ENCODE measurements at places on chromosomes 5 and 9.

GRCh38 chr5:163385271-163385670 lies 52.1 kb upstream of the CCNG1 start:
- DNase-seq, result no peak

DNA sequence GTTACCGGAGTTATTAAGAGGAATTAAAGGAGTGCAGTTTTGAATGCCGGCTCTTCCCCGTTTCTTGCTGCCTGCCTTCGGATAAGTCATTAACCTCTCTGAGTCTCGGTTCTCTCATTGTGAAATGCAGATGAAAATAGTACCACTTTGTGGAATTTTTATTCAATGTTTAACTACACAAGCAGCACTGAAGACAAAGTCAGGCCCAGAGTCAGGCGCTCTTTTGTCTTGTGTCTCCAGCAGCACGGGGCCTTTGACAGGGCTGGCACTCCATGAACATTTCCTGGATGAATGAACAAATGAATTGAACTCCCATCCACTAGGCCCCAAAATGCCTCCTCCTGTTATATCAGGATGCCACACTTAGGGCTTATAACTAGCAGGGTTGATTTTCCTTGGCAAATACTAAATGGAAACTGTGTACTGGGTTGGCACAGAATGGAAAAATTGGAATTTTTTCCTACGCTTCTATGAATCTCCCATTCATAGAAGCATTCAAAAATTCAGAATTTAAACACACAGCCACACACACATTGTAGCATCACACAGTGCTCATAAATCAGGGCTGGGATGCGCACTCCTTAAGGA lies 332.8 kb downstream of the MLLT3 start:
- DNase-seq, result no peak

GRCh38 chr9:124222918-124223720 lies 34.6 kb upstream of the NEK6 start:
- DNase-seq, result no peak

DNA sequence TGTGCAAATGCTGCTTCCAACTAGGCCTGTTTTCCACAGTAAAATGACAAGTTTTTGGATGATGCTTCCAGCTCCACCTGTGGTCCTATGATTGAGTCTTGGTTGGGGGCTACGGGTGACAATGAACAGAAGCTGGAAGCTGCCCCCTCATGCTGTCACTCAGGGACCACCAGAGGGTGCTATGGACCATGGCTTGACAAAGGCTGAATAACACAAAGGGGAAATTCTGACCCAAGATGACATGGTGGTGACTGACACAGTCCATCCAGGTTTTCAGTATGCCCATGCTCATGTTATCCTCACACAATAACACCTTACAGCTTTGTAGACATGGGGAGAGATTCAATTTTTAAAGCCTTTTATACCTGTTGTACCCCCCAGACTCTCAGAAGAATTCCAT lies 23.9 kb upstream of the SAP30L start:
- no peak for DNase-seq

- DNase-seq, result no peak
These were observed 16.1 kb downstream of the PDLIM4 start for GRCh38 chr5:132273631-132274030.

GRCh38 chr9:128213746-128214497 lies 10.7 kb downstream of the DNM1 start:
- no peak for DNase-seq

DNA sequence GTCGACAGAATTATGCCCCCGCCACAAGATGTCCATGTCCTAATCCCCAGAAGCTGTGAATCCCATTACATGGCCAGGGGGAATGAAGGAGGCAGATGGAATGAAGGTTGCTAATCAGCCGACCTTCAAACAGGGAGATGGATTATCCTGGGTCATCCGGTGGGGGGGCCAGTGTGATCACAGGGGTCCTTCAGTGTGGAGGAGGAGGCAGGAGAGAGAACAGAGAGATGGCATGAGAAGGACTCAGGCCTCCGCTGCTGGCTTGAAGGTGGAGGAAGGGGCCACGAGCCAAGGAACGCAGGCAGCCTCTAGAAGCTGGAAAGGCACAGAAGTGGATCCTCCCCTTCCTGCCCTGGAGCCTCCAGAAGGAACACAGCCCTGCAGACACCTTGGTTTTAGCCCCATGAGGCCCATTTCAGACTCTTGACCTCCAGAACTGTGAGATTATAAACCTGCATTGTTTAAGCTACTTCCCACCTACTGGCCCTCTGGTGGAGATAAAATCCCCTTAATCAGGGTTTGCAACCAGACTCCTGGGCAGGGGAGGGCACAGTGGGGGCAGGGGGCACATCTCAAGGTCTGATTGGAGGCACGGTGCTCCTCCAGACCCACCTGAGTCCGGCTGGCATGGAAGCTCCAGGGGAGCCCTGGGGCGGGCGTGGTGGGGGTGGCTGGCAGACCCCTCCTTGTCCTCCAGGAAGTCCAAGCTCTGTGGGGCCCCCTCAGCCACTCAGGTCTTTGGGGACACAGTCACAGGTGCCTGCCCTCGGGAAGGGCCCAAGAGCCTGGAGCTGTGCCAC lies 13.8 kb downstream of the PTGES2 start:
- DNase-seq, result no peak

GRCh38 chr5:124524552-124525232 lies 221.7 kb downstream of the ZNF608 start:
- DNase-seq, result no peak

DNA sequence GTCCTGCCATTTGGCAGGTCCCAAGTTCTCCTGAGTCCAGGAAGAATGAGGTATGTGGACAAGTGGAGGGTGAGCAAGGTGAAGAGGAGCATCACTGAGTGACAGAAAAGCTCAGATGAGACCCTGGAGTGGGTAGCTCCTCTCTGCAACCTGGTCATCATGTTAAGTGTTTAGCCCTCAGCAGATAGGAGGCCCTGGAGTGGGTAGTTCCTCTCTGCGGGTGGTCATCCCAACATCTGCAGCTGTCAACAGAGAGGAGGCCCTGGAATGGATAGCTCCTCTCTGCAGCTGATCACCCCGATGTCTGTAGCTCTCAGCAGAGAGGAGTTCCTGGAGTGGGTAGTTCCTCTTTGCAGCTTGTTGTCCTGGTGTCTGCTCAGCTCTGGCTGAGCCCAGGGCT lies 48.4 kb downstream of the NDUFAF2 start:
- DNase-seq, result no peak

- DNase-seq, result no peak
These were observed 94.1 kb upstream of the LIFR start for GRCh38 chr5:38650540-38650939.

DNA sequence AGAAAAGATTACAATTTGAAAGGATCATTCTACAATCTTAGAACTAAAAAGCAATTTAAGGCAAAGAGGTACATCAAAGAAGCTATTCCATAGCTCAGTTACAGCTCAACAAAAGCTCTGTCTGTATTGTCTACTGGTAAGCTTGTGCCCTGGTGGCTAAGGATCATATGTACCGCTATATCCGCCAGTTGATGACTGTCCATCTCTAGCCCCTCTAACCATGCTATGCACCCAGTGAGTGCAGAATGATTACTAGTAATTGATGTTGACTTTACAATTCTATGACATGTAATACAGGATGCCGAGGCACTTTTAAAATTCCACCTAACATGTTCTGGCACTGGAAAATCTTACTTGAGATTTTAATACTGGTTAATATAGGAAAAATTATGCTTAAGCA lies 13.1 kb downstream of the LOX start:
- DNase-seq, result no peak

DNA sequence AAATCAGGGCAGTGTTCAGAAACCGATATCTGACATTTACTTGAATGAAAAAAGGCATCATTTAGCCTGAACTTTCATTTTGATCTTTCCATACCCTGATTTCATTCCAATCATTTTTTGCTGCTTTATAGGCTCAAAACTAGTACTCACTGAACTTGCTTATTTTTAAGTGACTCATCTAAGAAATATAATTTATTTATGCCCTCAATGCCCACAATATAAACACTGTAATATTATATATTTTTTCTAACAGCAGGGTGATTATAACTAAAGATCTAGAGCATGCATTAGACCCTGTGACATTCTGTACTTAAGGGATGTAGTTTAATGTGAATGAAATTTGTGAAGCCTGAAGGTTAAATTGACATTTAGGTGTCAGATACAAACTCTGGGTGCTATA lies 446.1 kb upstream of the CDH10 start:
- no peak for DNase-seq

DNA sequence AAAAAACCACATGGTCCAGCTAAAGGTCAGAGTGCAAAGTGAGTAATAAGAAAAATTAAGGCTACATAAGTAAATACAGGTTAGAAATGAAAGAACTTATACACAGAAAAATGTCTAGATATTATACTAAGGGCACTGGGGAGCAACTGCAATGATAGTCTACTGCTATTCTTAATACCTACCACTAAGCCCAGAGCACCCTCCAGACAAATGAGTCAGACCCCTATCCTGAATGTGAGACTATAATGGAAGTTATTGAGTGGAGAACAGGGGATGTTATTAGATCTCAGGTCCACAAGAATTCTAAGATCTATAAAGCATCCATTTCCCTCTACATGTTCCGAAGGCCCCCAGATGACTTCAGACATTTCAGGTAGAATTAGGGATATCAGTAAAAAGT lies 438.3 kb downstream of the PRELID2 start:
- no peak for DNase-seq

- DNase-seq, result no peak
These were observed 8.6 kb downstream of the SUSD1 start for GRCh38 chr9:112166176-112167140.

DNA sequence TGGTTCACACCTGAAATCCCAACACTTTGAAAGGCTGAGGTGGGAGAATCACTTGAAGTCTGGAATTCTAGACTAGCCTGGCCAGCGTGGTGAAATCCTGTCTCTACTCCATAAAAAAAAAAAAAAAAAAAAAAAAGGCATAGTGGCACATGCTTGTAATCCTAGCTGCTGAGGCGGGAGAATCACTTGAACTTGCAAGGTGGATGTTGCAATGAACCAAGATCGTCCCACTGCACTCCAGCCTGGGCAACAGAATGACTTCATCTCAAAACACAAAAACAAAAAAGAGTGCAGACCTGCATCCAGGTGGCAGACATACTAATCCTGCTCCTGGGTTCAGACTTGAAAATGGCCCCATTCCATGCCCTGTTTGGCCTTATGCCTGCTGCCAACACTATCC lies 21.8 kb upstream of the ADAMTS19 start:
- no peak for DNase-seq

DNA sequence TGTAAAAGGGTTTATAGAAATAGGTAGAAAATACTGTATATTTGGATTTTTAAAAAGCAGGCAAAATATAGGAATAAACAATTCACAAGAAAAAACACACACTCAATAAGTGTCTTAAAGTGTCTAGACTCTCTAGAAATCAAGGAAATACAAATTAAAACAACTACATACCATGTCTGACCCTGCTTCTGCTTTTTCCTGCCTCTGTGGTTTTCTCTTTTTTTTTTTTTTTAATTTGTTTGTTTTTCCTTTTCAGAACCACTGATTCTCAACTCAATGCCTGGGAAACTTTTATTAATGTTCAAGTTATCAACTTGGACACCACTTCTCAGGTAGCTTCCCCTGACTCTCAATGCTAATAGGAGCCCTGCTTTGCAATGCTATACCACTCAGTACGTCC lies 25.5 kb upstream of the TAS2R1 start:
- no peak for DNase-seq

GRCh38 chr5:134043793-134044792 lies 39.3 kb upstream of the VDAC1 start:
- DNase-seq, result no peak

- no peak for DNase-seq
These were observed 10.0 kb downstream of the GPX3 start for GRCh38 chr5:151030379-151030778.

DNA sequence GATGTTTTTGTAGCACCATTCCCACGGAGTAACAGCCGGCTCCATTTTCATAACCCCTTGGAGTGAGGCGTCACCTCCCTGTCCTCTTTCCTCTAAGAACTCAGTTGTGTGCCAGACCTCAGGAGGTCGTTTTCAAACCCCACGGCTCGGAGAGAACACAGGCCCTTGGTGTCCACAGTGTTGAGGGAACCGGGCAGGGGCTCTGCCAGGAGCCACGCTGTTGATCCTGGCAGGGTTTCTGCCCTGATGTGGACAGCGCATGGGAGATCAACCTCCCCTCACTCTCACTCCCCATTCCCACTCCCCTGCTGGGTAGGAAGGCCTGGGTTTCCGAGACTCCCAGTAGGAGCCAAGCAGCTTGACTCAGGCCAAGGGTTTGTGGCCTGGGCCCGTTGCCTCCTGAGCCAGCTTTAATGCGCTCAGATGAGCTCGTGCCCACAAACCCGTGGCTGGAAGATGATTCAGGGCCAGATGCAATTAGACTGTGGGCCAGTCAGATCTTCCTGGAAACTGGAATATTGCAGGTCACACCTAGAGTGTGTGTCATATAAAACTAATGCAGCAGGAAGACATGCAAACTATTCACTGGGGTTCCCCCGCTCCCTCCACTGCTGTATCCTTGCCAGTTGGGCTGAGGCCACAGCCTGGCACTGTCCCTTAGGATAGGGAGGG lies 133.4 kb downstream of the SLC12A2 start:
- no peak for DNase-seq

DNA sequence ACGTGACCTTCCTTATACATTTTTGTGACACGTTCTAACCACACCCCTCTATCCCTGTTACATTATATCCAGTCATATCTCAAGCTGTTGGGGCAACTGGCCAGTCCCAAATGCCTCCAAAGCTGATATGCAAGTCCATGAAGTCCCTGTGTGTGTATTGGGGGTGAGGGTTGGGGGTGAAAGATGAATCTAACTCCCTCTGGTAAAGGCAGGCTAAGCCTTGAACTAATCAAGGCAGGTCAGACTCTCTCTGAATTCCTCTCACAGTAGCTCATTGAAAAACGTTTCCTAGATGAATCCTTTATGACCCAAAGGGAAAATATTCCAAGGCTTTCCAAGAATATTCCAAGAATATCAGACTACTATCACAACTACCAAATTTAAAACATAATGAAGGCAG lies 174.4 kb downstream of the MUSK start:
- DNase-seq, result no peak

GRCh38 chr5:140925806-140926442 lies at the start of gene PCDHAC1:
TSS of gene PCDHAC1 (plus strand) at chr5:140926299. CDS start at chr5:140926893, 594 bp downstream.
- no peak for DNase-seq

DNA sequence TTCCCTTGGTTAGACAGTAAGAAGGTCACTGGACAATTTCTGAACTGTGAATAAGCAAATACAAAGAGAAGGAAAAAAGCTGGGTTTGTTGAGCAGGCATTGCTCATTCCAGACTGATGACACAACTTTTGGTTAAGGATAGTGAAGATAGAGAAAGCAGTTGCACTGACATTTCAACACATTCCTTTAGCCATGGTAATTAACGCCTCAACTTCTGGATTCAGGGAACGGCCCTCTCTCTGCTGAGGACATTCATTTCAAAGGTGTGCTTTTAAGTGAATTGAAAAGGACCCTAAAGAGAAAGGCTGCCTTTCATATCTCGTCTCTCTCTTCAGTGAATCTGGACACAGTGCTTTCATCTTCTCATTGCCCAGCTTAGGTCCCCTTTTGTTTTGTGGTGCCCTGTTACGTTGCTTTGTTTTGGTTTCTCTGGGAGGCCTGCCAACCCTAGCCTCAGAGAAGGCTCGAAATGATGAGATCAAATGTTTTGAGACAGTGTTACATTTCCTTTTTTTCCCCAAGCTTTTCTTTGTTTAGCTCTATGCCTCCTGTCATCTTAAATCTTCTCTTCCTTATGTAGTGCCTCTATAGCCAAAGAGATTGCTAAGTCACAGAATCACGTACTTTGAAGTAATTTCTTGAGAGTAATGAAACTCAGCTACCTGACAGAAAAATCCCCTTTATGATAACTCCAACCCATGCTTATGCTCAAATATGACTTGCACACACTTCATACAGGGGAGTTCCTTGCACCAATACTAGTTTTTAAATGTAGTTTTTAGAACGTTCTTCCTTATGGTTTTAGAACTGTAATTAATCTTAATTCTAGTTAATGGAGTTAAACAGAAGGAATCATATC lies 94.4 kb upstream of the IFNE start:
- DNase-seq, result no peak

GRCh38 chr5:59193616-59194319 lies 610.9 kb downstream of the RAB3C start:
- DNase-seq, result no peak
